AG04450 (cell line): ENCODE measurements at places on chromosomes 1 and 21. TPM values are rescaled to one million over a fixed set of nuclear protein-coding genes. Genes with fewer than 3 reads are reported as not detected.

- DNase-seq: no peak
These were observed 323.7 kb upstream of the FAM78B start for GRCh38 chr1:166490437-166490991.

LYSMD1 gene
- polyA plus RNA-seq: 9.1 and 9.6 TPM in 2 replicates

- DNase-seq: no peak
These were observed 383.1 kb upstream of the ESRRG start for GRCh38 chr1:217106231-217106901.

CYP4A22 gene
- polyA plus RNA-seq: not detected in 2 replicates

OR2L2 gene
- polyA plus RNA-seq: not detected in 2 replicates

DNA sequence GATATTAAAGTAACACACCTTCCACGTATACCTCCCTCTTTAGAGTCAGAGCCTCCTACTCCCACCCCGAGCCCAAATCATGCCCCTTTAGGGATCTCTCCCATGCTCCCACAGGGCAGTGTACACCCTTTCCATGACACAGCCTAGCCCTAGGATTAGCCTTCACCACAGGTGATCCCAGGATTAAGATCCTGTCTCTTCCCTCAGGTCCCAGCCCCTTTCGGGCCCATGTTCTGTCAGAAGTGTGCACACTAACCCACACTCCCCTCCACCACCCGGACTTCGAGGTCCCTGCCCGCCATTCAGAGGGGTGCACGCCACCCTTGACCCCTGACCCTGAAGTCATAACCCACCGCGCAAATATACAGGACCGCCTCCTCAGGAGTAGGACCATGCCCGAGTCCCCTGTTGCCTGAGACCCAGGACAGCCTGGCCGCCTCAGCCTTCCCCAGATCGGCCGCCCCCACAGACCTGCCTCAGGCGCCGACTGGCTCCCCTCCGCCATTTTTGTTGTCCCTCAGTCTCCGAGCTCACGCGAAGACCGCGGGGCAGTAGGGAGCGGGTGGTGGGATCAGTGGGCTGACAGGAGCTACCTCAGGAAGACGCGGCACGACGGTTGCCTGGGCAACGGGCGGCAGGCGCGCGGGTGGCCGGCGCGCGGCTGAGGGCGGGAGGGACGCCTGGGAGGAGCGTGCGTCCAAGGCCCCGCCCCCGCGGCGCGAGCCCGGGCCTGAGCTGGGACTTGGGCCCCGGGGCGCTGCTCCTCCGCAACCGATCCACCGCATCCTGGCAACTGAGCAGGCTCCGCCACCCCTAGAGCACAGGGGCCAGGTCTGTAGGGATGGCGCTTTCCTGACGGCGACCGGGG is at the start of gene AGBL4:
Gene AGBL4 (minus strand): TSS at position 663 of the 868 bp plus-strand sequence.
- DNase-seq: no peak

DNA sequence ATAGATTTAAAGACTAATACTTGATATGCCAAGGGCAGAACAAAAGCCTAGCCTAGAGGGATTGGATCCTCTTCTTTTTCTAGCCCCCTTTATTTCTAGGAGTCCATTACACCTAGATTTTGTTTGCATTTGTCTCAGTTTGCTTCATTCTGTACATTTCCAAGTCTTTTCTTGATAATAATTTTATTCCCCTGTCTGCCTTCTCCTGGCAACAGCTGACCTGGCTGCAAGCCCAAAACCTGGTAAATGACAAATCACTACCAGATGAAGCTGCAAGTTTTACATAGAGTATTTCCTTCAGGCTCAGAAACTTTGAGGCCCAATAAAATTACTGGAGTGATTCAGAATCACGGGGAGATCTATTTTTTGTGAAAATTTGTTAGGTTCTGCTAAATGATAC is 36.5 kb upstream of the LHX8 start:
- DNase-seq: no peak

- no peak for DNase-seq
These were observed 213.7 kb downstream of the ASTN1 start for GRCh38 chr1:176950736-176951324.

DNA sequence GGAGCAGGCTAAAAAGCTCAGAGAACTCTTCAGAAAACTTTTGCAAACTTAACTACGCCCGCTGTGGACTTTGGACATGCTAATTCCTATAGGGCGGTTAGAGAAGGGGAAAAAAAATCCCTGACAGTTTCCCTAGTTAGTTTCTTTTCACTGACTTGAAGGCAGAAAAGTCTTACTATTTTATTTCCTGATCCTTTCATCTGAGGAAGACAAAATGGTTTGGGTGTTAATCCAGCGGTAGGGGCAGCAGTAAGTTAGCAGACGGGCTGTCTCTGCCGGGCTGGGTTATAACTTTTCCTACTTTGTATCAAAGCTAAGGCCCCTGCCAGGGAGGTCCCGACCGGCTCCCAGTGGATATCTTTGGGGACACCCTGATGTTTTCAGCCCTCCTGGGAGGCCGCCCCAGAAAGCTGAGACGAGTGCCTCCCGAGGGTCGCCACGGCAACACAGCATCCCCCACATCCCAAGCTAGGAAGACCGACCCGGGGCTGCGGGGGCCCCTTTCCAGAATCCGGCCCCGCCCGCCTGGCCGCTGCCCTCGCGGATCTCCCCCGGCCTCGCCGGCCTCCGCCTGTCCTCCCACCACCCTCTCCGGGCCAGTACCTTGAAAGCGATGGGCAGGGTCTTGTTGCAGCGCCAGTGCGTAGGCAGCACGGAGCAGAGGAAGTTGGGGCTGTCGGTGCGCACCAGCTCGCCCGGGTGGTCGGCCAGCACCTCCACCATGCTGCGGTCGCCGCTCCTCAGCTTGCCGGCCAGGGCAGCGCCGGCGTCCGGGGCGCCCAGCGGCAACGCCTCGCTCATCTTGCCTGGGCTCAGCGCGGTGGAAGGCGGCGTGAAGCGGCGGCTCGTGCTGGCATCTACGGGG is 162.6 kb downstream of the RUNX1 start:
- no peak for DNase-seq

GRCh38 chr1:76023669-76024435 is 50.7 kb upstream of the ST6GALNAC3 start:
- DNase-seq: no peak

DNA sequence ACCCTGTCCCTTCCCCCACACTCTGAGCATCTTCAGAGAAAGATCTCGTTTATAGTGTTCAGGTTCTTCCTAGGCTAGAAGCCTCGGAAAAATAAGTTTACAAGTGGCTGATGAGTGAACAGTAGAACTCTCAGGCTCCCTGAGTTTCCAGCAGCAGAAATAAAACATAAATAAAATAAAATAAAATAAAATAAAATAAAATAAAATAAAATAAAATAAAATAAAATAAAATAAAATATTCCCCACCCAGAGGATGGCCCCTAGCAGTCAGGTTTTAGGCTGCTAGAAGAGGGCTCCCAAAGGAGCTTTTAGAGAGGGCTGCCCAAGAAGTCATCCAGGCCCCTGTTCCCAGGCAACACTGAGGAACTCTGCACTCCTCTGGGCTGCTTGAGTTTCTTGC is 55.1 kb downstream of the KCNC4 start:
- no peak for DNase-seq

DNA sequence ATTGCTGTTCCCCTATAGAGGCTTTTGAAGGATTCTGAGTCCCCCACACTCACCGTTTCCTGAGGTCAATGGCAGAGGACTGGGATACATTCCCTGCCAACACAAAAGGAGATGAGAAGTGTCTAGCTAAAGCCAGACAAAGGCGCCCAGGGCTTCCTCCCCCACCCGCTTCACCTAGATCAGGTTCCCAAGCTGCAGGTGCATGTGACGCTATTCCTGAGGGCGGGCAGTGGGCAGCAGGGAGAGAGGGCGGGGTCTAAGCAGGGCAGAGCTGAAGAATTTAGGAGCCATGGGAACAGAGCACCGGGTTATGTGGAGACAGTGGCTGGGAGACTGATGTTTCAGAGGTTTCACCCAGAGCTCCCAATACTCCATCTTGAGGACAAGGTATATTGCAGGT is 6.0 kb upstream of the ARHGEF2 start:
- DNase-seq: no peak

MATN1 gene
- 0.09 and 0.12 TPM in 2 replicates for polyA plus RNA-seq
